ENCODE measurements at places on chromosomes 1 and 21.
A peak's percentile ranks its signal among the peaks of the same experiment; 100 is the strongest.

- DNase-seq: no peak
These were observed 37.2 kb downstream of the RIMS3 start for GRCh38 chr1:40627987-40628902.

DNA sequence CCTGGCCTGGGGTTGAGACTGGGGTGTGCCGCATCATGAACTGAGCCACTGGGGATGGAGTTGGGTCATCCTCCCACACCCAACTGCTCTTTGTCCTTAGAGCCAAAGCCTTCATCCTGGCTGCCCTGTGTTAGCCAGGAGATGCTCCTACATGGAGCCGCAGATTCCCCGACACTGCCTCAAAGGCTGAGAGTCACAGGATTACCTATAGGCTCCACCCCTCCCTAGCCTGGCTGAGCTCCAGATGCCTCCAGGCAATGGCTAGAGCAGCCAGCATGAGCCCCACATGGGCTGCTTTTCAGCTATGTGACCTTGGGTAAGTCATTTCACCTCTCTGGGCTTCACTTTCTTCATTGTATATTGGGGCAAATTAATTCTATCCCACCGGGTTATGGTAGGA lies 119.9 kb upstream of the POU3F1 start:
- DNase-seq: no peak

DNA sequence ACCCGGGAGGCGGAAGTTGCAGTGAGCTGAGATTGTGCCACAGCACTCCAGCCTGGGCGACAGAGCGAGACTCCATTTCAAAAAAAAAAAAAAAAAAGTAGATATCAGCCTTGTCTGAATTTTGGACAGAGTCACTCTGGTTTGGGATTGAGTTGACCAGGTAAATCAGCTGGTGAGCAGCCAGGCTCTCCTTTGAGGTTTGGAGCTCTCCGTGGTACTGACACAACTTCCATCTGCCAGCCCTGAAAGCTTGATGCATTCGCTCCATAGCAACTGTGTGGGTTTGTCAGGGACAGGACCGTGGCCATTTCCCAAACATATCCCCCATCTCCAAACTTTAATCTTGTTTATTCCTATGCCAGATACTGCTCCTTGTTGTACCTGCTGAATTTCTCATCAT lies 155.2 kb downstream of the DMRTA2 start:
- peak; percentile 6 for DNase-seq

DNA sequence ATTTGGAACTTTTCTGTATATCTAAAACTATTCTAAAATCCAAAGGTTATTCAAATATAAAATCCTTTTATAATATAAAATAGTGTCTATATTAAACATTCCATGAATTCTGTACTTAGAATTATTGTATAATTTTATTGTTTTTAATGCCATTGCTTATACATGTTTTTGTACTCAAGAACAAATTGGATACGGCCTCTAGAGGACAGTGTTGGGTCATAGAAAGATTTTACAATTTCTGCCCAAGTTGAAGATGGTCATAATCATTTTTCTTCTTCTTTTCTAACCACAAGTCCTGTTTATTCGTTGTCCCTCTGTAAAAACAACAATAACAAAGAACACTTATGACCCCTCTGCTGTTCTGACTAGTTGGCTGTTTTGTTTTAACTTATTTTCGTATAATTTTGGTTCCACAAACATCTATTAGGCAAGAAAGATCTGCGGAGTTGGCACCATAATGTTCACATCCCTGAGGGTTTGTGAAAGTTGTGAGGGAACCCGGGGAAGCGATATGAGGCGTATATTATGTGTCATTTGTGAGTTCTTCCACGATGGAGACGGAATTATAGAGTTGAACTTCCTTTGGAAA lies 75.7 kb upstream of the KIF26B start:
- DNase-seq: peak; percentile 65

DNA sequence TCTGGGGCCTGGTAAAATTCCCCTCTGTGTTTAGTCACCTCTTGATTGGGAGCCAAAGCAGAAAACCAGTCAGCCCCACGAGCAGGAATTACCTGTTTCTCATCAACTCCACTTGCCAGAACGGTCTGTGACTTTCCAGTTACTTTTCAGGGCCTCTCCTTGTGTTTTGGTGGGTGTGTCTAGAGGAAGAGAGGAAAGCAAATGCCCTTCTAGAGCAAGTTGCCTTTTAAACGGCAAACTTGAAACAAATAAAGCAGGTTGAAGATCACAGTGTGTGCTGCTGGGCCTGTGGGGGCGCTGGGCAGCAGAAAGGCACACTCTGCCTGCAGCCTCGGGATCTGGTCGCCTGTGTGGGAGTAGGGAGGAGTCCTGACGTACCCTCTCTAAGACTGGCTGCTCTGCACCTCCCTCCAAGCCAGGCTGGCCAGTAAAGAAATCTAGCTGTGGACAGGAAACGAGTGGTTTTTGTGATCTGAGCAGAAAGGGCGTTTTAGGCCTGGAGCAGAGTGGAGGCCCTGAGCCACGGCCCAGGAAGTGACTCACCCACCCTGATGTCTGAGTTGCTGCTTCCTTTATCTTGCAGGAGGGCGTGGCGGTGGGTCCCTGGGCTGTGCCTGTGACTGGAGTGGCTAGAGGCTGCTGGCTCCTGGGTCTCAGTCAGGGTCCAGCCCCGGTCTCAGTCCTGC lies 11.1 kb upstream of the S100A11 start:
- peak; percentile 98 for DNase-seq

DNA sequence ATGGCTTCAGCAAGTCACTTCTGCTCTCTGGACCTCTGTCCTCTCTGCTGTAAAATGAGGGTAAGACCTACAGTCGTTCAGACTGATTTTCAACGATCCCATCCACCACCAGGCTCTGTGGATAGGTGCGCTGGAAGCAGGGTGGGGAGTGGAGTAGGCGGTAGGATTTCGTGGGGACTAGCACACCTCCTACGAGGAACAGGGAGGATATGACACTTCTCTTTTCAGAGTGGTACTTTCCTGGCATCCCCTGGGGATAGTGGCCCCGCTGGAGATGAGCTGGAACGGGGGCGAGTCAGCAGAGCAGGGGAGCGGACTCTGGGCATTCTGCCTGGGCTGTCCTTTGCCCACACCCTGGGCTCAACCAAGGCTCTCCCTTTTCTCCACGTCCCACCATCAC lies 17.7 kb downstream of the ETNK2 start:
- DNase-seq: no peak

- DNase-seq: no peak
These were observed 1.1 kb downstream of the KIF21B start for GRCh38 chr1:201022493-201022819.

DNA sequence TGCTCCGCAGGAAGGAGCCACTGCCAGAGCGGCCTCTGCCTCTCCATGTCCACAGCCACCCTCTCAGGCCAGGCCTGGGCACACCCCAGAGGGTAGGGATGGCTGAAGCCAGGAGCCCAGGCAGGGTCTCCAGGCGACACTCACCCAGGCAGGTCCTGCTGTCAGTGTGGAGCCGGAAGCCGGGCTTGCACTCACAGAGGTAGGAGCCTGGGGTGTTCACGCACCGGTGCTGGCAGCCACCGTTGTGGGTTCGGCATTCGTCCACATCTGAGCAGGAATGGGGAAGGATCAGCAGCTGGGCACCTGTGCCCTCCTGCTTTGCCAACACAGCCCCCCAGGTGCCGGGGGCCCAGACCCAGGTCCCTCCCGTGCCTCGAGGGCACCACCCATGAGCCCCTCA lies 69.5 kb downstream of the ARHGEF16 start:
- DNase-seq: no peak

DNA sequence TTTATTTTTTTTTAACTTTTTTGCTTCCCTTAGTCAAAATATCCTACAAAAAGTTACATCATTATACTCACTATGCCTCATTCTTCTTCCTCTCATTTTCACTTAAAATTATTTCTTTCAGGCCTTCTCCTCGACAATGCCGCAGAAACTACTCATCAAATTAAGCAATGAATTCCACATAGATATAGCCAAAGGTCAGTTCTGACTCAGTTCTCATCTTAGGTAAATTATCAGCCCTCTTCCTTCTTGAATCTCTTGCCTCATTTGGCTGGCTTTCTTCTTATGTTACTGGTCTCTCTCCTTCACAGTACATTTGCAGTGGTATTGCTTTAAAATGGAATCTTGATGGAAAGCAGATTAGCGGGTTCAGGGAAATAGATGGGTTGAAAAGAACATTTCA lies 260.7 kb upstream of the BRINP3 start:
- no peak for DNase-seq

DNA sequence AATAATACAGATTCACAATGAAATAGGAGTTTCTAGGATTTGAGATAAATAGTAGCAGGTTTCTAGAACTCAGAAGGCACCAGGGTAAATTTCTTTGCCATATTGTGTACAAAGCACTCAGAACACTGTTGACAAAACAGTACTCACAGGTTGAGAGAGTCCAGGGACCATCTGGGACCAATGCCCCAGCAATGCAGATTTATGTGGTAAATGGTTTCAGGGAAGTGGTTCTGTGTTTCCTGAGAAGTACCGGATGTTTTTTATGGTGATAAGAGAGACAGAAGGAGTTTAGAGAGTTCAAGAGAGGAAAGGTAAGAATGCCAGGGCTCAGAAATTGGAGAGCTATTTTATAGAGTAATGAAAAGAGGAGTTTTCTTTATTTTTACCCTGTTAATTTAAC lies 29.6 kb upstream of the DIPK1A start:
- peak; percentile 37 for DNase-seq

DNA sequence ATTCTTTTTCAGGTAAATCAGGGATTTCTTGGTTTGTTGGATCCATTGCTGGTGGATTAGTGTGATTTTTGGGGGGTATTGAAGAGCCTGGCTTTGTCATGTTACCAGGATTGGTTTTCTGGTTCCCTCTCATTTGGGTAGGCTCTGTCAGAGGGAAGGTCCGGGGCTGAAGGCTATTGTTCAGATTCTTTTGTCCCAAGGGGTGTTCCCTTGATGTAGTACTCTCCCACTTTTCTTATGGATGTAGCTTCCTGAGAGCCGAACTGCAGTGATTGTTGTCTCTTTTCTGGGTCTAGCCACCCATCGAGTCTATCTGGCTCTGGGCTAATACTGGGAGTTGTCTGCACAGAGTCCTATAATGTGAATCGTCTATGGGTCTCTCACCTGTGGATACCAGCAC lies 17.6 kb upstream of the CCSAP start:
- DNase-seq: no peak

- DNase-seq: no peak
These were observed 66.7 kb downstream of the CCDC30 start for GRCh38 chr1:42529724-42530181.

GRCh38 chr1:40095806-40096205 lies 1.2 kb downstream of the PPT1 start:
- no peak for DNase-seq

GRCh38 chr1:45617618-45618017 lies 6.2 kb downstream of the CCDC17 start:
- no peak for DNase-seq

DNA sequence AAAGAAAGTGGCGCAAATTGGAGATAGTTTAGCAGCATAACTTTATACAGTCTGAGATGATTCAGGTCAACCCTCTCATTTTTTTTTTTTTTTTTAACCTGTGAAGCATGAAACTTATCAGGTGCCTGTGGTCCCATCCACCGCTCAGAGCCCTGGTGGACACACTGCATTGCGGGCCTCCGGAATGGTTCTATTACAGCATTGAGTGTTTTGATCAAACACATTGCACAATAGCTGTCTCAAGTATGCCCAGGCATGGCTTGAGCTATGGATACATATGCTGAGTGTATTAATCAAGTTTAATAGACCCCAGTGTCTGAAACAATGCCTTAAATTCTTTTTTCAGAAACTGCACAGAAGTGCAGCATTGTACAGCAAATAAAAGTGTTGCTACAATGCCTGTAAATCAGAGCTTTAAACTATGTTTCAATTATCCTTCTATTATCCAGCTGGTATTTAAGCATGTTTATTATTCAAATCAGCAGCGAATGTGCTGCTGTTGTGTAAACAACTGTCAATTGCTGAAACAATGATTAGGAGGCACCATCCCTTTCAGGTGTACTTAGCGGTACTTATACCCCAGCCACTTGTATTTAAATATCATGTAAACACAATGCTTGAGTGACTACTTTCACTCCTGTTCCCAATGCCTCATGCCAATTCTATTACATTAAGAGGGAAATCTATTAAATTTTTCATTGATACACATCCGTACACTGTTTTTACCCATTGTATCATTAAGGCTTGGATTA lies 456.6 kb downstream of the RPS6KC1 start:
- no peak for DNase-seq

DNA sequence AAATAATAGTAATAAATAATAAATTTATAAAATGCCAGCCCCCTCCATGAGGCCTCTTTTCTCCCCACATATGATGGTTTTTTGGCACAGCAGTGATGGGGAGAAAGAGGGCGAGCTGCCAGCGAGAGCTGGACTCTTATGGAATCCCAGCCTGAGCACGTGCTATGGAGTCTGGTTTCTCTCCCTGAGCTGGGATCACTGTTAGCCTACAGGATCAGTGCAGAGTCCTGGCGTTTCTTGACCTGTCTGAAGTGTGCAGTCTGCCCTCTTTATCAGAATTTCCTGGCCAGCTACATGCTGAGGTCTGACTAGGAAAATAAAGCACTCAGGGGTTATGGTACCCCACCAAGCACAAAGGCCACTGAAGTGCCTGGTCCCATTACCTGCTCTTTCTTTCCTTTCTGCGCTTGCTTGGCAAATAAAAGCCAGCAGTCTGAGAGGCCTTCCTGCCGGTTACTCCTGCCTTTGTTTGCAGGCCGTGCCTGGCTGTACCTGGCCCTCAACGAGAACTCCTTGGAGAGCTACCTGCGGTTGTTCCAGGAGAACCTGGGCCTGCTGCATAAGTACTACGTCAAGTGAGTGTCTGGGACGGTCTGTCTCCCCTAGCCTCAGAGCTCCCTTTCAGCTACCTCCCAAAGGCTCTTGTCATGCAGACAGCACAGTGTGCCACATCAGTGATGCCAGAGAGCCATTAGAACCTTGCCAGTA lies 18.5 kb upstream of the SLC25A34 start:
- no peak for DNase-seq

DNA sequence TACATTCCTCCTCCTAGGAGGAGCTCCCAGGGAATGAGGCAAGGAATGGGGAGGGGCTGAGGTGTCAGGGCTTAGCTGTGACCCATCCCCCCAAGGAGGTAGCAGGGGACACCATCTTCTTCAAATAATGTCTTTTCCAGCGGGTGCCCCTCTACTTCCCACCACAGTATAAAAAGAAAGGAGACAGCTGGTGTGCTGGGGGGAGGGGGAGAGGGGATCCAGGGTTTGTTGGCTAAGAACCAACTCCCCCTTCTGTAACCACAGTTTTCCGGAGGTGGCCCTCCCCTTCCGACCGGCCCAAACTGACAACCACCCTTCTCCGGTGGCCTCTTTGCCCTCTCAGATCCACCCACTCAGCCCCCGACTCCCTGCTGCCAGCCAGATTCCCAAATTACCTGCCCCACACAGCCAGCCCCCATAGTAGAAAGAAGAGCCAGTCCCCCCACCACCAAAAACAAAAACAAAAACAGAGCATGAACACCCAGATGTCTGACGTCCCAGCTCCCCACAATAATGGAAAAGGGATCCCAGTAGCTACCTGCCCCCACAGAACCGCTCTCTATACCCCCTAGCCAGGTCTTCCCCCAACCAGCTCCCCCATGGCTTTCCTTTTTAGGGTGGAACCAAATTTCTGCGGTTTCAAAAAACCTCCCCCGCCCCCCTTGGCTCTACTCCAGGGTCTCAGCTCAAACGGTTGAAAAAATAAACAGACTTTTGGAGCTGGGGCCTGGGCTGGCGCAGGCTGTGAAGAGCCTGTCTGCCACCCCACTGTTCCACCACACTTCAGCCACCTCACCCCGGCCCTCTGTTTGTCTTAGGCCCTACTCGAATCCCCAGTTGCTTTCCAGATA lies 2.1 kb downstream of the ARHGEF2 start:
- DNase-seq: peak; percentile 98
